ENCODE measurements at places on chromosomes 1 and 21.
A peak's percentile ranks its signal among the peaks of the same experiment; 100 is the strongest.

- DNase-seq, result no peak
These were observed 12.1 kb downstream of the EPHA10 start for GRCh38 chr1:37752583-37753471.

DNA sequence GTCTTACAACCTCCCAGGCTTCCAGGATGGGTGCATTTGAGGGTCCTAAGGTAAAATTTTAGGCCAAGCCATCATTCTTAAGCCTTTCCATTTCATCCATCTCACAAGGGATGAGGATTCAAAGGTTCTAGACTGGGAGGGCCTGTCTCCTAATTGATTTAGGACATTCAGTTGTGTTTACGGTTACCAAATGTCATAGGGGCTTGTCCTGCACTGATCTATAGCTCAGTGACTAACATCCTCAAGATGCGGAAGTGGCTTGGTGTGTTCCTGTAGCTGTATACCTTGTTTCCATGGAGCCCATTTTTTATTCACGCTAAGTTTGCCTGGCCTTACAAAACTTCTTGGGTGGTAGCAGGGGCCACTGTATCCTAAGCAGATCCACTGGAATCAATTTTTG, 52.8 kb downstream of the DUSP10 start:
- no peak for DNase-seq

GRCh38 chr1:214377886-214378285, 96.9 kb downstream of the SMYD2 start:
- no peak for DNase-seq

GRCh38 chr1:219401724-219402625, 210.9 kb downstream of the ZC3H11B start:
- no peak for DNase-seq

DNA sequence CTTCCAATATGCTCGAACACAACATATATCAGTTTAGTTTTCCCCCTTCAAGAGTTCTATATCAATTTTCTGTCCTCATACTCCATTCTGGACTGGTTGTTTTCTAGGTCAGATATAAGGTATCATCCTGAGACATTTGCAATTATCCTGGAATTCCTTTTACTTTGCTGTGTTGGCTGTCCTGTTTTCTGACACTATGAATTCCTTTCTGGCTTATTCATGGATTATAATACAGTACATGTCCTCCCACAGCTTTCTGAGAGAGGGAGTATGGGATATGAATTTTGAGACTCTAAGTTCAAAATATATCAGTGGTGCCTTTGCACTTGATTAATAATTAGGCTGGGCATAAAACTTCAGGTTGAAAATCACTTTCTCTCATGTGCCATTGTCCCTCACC, 11.9 kb downstream of the PHTF1 start:
- DNase-seq, result no peak

DNA sequence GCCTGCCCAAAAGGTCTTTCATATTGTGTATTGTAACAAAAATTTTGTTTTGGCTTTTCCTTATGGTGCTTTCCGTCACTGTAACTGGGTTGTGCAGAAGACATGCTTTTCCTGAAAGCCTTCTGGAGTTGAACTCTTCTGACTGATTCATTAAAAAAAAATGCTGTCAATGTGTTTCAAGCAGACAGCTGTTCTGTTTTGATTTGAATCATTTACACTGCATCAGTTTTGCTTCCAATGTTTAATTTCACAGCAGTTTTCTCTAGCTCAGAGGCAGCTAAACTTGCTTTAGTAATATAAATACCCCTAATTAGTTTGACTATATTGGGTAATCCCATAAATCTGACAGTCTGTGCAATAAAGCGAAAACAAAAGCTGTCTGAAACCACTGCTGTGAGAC, 7.9 kb downstream of the UTP11 start:
- no peak for DNase-seq

DNA sequence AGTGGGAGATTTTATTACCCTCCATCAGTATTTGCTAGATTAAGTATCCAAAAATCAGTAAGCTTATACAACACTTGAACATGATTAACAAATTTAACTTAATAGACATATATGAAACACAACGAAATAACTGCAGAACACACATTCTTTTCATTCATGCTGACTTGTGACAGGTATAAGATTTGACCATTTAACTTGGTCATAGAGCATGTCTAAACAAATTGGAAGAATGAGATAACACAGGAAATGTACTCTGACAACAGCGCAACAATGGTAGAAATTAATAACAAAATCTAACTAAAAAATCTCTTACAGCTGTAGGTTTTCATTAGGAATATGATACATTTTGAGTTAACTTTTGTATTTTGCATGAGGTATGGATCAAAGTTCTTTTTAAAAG, 62.4 kb upstream of the TTLL7 start:
- DNase-seq, result no peak

DNA sequence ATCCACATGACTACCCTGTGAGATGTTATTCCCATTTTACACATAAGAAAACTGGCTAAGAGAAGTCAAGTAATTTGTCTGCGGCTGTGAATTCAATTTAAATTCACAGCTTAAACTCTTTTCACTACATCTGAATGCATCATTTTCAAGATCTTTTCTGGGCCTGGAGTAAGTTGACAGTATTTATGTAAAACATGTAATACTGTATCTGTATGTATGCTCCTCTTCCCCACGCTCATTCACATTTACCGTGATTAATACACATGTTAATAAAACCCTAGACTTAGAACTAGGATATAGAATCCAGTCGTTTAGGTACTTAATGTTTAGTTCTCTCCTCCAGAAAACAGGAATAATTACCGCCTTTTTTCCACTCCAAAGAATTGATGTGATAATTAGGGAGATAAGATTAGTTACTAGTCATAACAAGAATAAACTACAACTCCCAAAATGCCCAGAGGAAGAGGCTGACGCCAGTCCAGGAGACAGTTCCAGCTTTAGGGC, 442 bp upstream of the PPP1R12B start:
- DNase-seq, result no peak

DNA sequence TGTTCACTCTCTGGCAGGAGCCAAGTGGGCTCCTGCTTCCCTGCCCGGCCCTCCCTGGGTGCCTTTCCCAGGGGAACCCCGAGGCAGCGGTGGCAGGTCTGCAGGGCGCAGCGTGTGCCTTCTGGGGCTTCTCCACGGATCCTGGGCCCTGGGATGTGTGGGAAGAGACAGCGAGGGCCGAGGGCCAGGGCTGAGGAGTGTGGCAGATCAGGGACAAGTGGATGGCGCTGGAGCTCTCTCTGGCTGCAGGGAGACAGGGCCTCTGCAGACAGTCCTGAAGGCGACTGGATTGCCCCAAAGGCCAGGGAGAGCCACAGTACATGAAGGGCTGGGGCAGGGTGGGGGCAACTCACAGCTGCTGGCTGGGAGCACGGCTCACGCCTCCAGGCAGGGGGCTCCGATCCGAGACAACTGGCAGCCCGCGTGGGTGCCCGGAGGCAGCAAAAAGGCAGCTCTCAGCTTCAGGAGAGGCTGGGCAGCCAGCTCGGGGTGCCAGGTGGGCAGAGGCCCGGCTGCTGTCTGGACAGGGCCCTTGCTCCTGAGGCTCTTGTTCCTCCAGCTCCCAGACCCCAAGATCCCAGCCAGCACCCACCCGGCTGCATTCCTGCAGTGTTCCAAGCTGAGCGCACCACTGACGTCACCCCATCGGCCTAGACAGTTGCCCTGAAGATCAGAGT, 16.0 kb downstream of the MORN1 start:
- no peak for DNase-seq

DNA sequence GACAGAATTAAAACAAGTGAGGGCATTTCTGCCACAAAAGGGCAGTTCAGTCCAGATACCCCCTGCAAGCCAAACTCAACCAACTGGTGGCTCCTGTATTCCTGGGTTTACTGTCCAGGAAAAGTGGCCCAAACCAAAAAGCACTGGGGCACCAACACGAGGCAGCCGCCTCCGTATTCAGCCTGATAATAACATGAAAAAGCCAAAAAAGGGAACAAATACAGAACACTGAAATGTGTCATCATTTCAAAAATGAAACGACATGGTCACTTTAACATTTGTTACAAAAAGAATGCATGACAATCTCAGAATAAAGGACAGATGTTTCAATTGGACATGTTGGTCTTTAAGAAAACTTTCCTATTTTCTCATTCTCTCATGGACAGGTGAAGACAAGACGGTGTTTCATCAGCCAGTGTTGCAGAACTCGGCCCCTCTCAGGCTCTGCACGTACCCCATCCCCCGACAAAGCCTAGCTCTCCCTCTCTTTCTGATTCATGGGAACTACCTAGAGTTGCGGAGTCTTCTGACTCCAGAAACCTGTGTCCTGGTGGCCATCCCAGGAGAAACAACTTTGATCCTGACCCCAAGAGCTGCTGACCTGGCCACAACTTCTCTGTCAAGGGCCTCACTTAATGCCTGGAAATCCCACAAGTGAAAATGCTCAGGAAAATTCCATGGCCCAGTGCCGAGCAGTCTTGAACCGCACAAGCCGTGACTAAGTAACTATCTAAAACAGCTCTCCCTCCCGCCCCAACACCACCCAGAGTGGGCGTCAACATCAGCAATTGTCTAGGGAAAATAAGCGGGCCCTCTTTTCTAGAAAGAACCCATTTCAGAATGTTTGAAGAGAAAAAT, 27.1 kb downstream of the ZBTB17 start:
- DNase-seq, result no peak

- DNase-seq, result no peak
These were observed 128.0 kb upstream of the KLHDC7A start for GRCh38 chr1:18352636-18353265.

- DNase-seq, result no peak
These were observed 370.4 kb upstream of the ST6GALNAC5 start for GRCh38 chr1:76496871-76497270.

GRCh38 chr1:13751985-13752384, 52.0 kb downstream of the PRDM2 start:
- DNase-seq, result no peak

DNA sequence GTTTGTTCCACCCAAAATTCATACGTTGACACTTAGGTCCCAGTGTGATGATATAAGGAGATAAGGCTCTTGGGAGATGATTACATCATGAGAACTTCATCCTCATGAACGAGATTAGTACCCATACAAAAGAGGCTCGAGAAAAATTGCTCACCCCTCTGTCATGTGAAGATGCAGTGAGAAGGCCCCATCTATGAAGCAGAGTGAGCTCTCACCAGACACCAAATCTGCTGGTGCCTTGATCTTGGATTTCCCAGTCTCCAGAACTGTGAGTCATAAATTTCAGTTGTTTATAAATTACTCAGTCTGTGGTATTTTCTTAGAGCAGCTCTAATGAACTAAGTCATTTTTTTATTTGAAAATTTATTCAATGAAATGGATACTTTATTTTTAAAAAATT, 42.6 kb upstream of the USP25 start:
- no peak for DNase-seq

GRCh38 chr1:55626326-55626725, 411.2 kb upstream of the USP24 start:
- DNase-seq, result no peak

DNA sequence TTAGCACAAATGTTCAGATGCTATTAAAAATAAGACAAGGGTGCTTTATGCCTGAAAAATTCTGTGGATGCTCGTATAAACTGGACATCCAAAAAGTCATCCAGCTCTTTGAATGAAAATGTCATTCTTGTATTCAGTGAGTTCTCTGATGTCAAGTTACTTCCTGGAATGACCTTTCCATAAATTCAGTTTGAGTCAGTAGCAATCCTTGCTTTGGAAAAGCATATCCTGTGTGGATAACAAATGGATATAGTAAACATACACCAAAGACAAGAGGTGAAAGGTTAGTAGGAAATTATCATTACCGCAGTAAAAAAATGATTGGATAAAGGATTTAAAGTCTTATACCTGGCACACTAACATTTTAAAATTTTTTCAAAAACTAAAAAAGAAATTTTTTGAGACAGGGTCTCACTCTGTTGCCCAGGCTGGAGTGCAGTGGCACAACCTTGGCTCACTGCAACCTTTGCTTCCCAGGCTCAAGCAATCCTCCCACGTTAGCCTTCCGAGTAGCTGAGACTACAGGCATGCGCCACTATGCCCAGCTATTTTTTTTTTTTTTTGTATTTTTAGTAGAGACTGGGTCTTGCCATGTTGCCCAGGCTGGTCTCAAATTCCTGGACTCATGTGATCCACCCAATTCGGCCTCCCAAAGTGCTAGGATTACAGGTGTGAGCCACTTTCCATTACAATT, 10.8 kb upstream of the LAMC1 start:
- DNase-seq, result no peak

- DNase-seq, result peak; percentile 11
These were observed 71.0 kb downstream of the NFASC start for GRCh38 chr1:204941421-204942338.

- no peak for DNase-seq
These were observed 3.8 kb downstream of the PTAFR start for GRCh38 chr1:28172713-28173150.

DNA sequence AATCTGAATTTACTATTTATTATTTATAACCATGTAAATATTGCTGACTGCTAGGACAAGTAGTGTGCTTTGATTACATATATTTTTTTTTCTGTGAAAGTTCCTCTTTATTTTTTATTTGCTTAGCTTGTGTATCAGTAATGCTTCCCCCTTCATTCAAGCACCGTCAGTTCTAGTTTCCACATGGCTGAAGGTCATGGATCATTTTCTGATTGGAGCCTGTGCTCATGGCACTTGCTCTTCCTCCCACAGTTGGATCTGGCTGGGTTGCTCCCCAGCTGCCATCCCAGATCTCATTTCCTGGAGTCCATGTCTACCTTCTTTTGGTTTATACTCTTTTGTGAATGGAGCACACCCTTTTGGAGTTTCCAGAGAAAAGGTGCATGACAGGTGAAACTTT, 57.0 kb upstream of the IGSF5 start:
- no peak for DNase-seq

- DNase-seq, result no peak
These were observed 12.9 kb downstream of the TNFRSF1B start for GRCh38 chr1:12179676-12180075.

- DNase-seq, result no peak
These were observed at the start of gene RNF220 for GRCh38 chr1:44405031-44405797. TSS of gene RNF220 (plus strand) at chr1:44405255.

GRCh38 chr1:181222972-181223505, 134.5 kb downstream of the IER5 start:
- DNase-seq, result no peak

GRCh38 chr1:240462766-240463395, 149.1 kb downstream of the GREM2 start:
- no peak for DNase-seq

DNA sequence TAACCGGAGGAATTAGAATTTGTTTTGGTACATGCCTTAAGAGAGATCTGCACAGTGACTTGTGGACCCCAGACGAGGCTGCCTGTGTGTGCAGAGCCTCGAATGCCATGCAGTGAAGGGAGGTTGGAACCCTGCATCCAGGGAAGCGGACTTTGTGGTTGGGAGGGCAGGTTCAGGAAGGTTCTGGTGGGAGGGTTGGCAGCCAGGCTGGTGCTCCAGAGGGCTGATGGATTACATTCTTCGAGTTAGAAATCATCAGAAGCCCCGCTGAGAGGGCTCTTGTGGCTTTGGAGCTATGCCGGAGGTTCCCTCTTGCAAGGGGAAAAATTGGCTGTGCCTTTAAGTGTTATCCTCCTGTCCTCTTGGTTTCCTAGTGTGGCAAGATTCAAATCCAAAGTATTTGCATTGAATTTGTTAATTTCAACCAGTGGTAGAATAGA, 21.1 kb downstream of the ROR1 start:
- DNase-seq, result no peak

GRCh38 chr1:247430434-247430833, 14.5 kb downstream of the NLRP3 start:
- DNase-seq, result no peak

- DNase-seq, result no peak
These were observed 116.2 kb downstream of the RIPK4 start for GRCh38 chr21:41650526-41651145.

GRCh38 chr21:42276076-42276475, 39.1 kb downstream of the TFF3 start:
- no peak for DNase-seq

All from NCI-H187 treated with DMSO at 0.1 percent for 48 hours (cell line).